Epithelial cell of proximal tubule (primary cell): ENCODE measurements at places on chromosomes 5 and 9. TPM values are rescaled to one million over a fixed set of nuclear protein-coding genes. Genes with fewer than 3 reads are reported as not detected.

DNA sequence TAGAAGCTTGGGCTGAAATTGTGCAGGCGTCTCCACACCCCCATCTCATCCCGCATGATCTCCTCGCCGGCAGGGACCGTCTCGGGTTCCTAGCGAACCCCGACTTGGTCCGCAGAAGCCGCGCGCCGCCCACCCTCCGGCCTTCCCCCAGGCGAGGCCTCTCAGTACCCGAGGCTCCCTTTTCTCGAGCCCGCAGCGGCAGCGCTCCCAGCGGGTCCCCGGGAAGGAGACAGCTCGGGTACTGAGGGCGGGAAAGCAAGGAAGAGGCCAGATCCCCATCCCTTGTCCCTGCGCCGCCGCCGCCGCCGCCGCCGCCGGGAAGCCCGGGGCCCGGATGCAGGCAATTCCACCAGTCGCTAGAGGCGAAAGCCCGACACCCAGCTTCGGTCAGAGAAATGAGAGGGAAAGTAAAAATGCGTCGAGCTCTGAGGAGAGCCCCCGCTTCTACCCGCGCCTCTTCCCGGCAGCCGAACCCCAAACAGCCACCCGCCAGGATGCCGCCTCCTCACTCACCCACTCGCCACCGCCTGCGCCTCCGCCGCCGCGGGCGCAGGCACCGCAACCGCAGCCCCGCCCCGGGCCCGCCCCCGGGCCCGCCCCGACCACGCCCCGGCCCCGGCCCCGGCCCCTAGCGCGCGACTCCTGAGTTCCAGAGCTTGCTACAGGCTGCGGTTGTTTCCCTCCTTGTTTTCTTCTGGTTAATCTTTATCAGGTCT lies at the start of gene C9orf72:
TSS of gene C9orf72 (minus strand) at position 564 of the 716 bp plus-strand sequence. CDS start 6,361 bp downstream, outside the sequence.
- no peak for DNase-seq

DNA sequence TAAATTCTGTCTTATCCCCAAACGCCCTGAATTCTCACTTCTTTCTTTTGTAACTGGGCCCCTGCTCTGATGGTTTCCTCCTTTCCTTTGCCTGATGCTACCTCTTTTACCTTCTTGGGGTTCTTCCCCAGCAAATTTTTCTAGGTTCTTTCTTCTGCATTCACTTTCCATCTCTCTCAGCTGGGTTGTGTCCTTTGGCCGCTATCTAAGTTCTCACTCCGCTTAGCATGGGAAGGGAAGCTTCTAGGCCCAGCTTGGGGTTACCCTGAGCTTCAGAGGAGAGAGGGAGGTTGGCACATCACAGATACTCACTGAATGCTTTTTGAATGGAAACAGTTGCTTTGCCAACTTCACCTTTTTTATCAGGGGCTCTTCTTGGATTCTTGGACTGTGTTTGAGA lies 17.0 kb downstream of the PALM2AKAP2 start:
- DNase-seq: no peak

The PNPLA7 gene
- total RNA-seq: under 0.01 and 0.06 TPM in 2 replicates

- no peak for DNase-seq
Measured at GRCh38 chr9:75713335-75713734, 177.1 kb upstream of the PCSK5 start.

DNA sequence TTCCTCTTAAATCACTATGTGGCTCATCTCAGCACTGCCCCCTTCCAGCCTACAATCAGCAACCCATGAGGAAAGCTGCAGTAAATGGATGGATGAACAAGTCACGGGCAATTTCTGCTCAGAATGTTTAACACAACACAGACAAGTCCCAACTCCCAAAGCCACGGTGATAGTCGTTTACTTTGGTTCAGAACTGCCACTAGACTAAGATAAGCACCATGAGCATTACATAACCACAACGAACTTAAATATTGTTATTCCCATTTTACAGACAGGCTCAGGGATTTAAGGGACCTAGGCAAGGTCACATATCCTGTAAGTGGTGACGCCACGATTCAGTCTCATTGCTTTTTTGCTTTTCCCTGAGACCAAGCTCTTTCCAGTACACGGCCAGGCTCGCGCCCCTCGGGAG lies 2.0 kb upstream of the SMIM27 start:
- peak; percentile 10 for DNase-seq

The LRRC70 gene
- 0.29 TPM in 1 of 2 replicates, not detected in the other for total RNA-seq

The ANKRA2 gene
- total RNA-seq: 5.8 and 10.8 TPM in 2 replicates

GRCh38 chr5:127863610-127864395 lies 160.6 kb downstream of the CCDC192 start:
- DNase-seq: no peak

The SEMA6A gene
- total RNA-seq: 8.3 and 11.6 TPM in 2 replicates

DNA sequence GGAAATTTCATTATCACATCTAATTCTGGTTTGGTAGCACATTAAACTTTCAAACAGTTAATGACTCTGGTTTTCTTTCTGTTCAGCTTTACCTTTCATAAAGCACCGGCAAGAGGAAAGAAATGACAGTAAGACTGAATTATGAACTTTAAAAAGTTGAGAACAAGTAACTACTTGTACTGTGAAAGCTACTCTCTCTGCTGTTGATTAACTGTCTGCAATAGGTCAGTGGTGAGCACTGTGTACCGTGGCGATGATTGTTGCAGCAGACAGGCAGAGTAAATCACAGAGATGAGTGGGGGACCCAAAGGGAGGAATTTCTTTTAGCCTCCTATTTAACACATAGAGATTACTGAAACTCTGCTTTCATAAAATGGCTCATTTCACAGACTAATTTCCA lies 74.0 kb upstream of the MEF2C start:
- no peak for DNase-seq

The PCDHGA2 gene
- total RNA-seq: 0.23 and 0.72 TPM in 2 replicates

DNA sequence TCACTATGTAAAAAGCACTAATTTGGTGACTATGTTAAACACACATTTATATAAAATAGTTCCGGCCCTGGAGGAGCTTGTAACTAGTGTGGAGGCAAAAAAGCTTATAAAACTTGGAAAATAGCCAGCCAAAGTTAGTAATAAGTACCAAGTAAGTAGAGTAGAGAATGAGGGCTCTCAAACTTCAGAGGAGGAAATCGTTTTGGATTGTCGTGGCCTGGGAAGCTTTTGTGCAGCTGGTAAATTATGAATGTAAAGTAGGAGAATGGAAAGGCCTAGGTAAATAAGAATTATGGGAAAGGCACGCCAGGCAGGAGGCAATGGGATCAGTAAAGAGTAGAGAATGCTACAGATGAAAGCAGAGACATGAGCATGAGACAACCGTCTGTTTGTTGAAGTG lies 832.7 kb upstream of the ZNF608 start:
- no peak for DNase-seq

DNA sequence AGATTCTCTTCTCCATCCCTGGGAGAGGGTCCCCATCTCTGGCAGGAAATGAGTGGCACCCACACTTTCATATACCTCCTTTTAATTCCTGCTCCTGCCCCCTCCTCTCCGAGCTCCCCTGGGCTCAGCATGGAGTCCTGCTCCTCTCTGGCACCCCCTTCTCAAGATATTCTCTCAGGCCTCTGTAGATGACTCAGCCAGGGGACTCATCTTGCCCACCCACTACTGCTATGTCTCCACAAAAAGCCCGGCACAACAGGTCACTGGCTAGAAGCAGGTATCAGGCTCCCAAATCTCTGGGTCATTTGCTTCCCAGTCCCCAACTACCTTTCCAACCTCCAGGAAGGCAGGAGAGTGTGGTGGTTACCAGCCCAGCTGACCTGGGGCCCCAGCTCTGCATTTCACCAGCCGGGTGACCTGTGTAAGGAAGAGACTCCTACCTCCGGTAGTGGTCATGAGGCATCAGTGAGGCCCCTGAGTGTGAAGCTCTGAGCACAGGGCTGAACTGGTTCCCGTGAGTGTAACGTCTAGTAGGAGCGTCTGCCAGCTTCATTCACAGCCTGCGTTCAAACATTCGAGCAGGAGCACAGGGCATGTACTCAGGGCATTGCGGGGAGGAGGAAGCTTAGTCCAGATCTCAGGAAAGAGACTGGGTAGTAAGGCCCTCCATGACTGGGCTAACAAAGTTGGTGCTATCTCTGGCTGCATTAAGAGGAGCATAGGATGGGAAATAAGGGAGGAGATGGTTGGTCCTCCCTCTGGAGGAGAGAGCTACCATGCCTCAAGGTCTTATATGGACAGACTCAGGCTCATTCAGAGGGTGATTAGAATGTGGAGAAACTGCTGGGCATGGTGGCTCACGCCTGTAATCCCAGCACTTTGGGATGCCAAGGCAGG lies 63.7 kb downstream of the LMX1B start:
- no peak for DNase-seq

GRCh38 chr5:16296946-16297345 lies 117.4 kb upstream of the MARCHF11 start:
- no peak for DNase-seq

DNA sequence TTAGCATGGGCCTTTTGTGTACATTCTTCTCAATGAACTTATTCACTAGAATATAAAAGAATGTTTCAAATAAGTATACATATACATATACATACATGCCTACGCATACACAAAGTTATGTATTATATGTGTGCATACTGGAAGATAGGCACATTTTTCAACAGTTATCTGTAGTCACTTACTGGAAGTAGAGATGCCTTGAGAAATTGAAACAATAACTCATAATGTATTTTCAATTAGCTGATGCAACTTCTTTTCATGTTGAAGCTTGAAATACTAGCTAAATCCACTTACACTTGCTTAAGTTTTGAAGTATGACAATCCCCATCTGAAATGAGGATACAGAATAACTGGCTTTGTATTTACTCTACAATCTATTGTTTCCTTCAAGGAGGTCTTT lies 469.0 kb upstream of the PTGER4 start:
- no peak for DNase-seq

DNA sequence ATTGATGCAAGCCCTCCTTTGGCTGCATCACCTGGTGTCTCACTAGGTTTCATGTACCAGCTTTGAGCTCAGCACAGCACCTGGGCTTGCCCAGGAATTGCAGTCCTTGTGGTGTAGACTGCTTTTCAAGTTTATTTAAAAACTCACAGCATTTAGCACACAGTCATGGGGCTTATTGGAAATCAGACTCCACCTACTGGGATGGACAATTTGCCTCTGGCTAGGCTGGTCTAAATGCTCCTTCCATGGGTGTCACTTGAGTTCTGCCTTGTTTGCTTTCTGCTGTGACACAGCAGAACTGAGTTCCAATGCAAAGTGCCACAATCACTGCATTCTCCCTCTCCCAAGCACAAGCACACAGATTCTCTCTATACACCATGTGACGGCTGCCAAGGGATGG lies 453.3 kb downstream of the GABRG2 start:
- DNase-seq: no peak

- no peak for DNase-seq
Measured at GRCh38 chr5:128477944-128478343, 60.1 kb downstream of the FBN2 start.

DNA sequence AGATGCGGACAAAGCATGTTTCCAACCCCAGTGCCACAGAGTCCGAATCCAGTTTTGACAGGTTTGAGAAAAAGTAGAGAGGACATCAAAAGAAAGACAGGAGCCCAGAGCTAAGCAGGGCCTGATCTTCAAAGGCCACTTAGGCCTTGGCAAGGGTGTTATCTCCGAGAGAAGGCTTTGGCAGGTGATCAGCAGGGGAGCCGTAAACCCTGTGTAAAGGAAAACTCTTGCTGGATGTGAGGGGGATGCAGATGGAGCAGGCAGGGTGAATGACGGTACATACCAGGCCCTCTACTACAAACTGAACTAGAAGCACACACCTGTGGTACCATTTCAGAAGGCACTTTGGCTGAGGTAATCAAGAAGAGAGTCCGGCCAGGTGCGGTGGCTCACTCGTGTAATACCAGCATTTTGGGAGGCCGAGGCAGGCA lies 1.4 kb upstream of the HNRNPH1 start:
- DNase-seq: no peak

The PCDHGA8 gene
- 0.14 and 1.0 TPM in 2 replicates for total RNA-seq

The OLFM1 gene
- not detected in 2 replicates for total RNA-seq

The TMEM171 gene
- 2.8 and 10.6 TPM in 2 replicates for total RNA-seq

The SOX30 gene
- total RNA-seq: 0.23 TPM in 1 of 2 replicates, not detected in the other

The TAF11L5 gene
- total RNA-seq: not detected in 2 replicates

- no peak for DNase-seq
Measured at GRCh38 chr9:98288881-98289280, 33.4 kb upstream of the TBC1D2 start.

- no peak for DNase-seq
Measured at GRCh38 chr9:19788152-19788551, 685 bp downstream of the SLC24A2 start.

GRCh38 chr5:170366276-170366675 lies 22.9 kb downstream of the KCNMB1 start:
- no peak for DNase-seq

GRCh38 chr5:98433673-98434072 lies 339.8 kb upstream of the RGMB start:
- DNase-seq: no peak
